ENCODE measurements at places on chromosomes 13 and 19. TPM values are rescaled to one million over a fixed set of nuclear protein-coding genes. Genes with fewer than 3 reads are reported as not detected.

- no peak for DNase-seq
These were observed 31.2 kb downstream of the KEAP1 start for GRCh38 chr19:10471909-10472308.

- no peak for DNase-seq
These were observed 11.3 kb downstream of the LSM4 start for GRCh38 chr19:18311502-18312091.

Gene CCDC70
- not detected for total RNA-seq

Gene SLC10A2
- total RNA-seq, result not detected

Data from uterus (tissue), 4 donors.